ENCODE measurements at places on chromosomes 4 and X.

GRCh38 chr4:168629566-168629965 lies 132.7 kb downstream of the PALLD start:
- ATAC-seq, result no peak

DNA sequence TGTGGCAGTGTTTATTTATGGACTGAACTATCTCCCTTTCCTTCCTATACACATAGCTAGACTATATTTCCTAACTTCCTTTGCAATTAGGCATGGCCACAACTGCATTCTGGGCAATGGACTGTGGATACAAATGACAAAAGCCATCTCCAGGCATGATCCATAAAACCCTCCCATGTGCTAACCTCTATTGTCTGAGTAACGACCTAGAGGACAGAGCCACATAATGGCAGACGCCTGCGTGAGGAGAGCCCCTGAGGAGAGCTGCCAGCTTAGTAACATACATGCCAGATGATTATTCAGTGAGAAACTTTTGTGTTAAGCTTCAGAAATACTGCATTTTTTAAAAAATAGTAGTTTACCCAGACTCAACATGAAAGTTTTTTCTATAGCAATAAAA lies 142.9 kb downstream of the ADGRA3 start:
- ATAC-seq, result no peak

GRCh38 chrX:17521871-17522693 lies 147.1 kb downstream of the NHS start:
- no peak for ATAC-seq

- no peak for ATAC-seq
These were observed 241.7 kb upstream of the TEX13A start for GRCh38 chrX:105462186-105462585.

DNA sequence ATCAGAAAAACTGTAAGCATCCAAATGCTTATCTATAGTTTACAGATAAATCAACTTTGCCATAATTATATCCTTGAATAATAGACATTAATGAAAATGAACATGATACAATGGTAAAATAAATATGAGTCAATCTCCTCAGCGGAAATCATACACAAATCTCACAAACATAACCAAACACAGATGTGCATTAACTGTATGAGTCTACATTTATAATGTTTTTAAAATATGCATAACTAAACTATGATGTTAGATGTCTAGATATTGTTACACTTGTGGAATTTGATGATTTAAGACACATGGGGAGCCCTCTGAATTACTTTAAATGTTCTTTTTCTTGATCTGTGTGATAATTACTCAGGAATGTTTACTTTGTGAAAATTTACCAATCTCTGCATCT lies 951.2 kb downstream of the TECRL start:
- ATAC-seq, result no peak

Data from activated CD4-positive, CD25-positive, alpha-beta regulatory T cell treated with anti-CD3 and anti-CD28 coated beads, Interleukin-2, amount 50 U/mL, for 24 hours (primary cell).